Muscle of arm (tissue), 14 donors: ENCODE measurements at places on chromosomes 1 and 21.

DNA sequence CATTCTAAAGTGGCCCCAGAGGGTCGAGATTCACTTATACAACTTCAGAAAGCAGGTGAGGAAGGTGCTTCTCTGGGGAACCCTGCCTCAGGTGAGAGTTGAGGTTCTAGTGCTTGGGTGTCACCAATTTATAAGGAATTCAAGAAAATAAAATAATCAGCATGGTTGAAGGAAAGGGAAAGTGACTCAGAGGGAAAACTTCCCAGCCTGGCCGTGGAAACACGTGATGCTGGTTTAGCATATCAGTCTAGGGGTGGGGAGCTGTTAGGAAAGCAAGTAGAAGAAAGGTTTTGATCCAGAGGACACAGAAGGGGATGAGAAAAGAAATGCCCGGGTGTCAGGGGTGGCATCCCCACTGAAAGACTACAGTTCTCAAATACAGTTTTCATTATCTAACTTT lies 37.7 kb upstream of the TMEM125 start:
- DNase-seq: no peak

DNA sequence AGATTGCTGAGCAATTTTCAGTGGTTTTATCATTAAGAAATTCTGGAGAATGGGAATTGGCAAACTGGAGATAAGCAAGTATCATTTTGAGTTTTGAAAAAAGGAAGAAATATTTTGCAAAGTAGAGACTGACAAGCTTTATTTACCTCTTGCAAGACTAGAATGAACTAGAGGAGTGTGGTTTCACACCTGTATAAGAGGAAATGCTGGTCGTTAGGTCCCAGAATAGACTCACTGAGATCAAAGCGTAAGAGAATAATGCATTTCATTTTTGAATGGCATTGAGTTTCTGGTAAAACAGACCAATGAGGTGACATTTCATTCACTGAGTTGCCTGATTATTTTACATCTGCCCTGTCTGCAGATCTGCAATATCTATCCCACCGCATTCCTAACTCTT lies 308.1 kb downstream of the ADGRL2 start:
- no peak for DNase-seq

GRCh38 chr1:246677842-246678241 lies 46.4 kb upstream of the SCCPDH start:
- no peak for DNase-seq

GRCh38 chr1:159937054-159937750 lies 8.2 kb downstream of the IGSF9 start:
- no peak for DNase-seq

DNA sequence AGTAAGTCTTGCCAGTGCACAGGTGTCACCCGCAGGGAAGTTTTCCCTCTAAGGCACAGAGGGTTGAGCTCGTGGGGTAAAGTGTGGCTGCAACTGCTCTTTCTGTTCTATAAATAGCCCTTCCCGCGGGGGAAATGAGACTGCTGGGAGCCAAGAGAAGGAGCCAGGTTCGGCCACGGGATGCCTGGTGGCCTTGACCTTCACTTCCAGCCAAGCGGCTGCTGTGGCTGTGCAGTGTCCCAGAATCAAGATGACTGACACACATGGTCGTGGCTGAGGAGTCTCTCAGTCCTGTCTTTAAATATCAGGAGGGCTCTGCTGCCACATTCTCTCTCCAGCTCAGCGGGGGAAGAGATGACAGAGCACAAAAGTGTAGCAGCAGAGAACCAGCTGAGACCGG lies 154.1 kb upstream of the VAMP3 start:
- no peak for DNase-seq

DNA sequence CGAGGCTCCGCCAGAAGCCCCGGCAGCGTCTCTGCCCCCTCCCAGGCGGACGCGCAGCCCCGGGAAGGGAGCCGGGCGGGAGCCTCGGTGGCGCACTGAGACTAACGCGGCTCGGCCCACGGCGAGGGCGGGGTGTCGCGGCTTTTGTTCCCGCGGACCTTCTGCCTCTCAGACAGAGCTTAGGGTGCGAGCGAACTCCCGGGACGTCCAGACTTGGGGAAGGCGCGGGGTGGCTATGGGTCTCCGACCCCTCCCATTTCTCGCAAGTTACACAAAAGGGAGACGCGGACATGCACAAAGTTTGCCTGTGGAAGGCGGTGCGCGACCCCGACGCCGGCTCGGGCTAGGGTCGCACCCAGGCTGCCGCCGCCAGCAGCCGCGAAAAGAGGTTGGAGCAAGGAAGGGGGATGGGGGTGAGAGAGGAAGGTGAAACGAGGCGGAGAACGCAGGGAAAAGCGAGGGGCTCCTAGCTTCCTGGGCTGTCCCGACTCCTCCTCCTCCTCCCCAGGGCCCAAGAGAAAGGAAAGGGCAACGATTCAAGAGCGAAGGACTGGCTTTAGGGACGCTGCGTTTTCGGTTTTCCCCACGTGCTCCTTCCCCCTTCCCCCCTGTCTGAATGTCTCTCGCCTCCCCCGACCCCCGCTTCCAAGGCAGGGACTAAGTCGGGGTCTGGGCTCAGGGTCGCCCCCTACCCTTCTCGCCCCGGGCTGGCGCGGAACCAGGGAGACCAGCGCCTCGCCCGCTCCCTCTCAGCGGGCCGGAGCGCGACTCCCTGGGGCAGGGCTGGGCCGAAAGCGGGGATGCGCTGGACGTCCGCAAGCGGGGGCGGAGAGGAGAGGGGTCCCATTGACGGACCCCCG lies 729 bp downstream of the APP start:
- peak; percentile 81 for DNase-seq

- DNase-seq: no peak
Observed at GRCh38 chr21:34704119-34704518, 35.3 kb downstream of the CLIC6 start.

DNA sequence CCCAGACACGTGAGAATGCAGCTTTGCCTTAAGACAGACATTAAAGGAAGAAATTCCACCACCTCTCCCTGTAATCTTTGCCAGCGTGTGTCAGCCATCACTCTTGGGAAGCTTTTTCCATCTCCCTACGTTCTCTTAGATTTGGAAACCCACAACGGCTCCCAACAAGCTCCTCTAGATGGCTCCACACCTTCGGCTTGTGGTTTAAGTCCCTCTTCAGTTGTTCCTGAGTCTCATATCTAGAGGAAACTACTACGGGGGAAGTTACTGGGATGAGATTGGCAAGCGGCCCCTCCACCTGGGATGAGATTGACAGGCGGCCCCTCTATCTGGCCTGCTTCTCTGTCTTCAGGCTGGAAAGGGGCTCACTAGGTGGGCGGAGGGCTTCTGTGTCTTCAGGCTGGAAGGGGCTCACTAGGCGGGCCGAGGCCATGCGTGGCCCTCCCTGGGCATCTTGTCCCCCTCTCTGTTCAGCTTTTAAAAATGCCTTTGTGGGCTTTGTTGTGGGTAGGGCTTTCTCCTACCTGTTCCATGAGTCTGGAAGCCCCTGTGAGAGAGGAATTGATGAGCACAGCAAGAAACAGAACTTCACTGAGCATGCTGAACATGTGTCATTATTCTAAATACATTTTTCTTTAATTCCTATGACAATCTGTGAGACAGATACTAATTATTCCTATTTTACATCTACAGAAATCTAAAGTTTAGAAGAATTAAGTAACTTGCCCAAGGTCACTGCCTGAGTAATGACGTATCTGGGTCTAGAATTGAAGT lies 670.5 kb downstream of the KIF26B start:
- no peak for DNase-seq

DNA sequence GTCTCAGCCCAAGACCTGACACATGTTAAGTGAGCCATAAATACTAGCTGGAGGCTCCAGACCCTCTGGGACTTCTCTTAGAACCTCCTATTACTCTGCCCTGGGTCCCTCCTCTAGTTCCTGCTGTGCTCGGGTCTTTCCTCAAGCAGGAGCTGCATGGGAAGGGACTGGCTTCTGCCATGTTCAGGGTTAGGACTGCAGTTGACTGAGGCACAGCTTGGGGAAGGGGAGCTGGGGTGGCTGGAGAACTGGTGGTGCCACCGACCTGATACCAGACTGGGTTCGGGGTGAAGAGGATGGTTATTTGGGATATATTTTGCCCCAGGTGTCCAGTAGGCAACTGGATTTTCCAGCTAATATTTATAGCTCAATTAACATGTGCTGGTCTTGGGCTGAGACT lies 15.7 kb downstream of the HYI start:
- no peak for DNase-seq
